Placental pericyte (primary cell): ENCODE measurements at places on chromosomes 3 and 15. TPM values are rescaled to one million over a fixed set of nuclear protein-coding genes. Genes with fewer than 3 reads are reported as not detected.

The CLEC3B gene
- not detected in 2 replicates for total RNA-seq

The NISCH gene
- total RNA-seq: 50.3 and 57.0 TPM in 2 replicates

The CDHR4 gene
- not detected in 2 replicates for total RNA-seq

The VGLL3 gene
- total RNA-seq: 27.6 and 85.9 TPM in 2 replicates

The NIPA2 gene
- 71.8 and 103 TPM in 2 replicates for total RNA-seq

The P2RY13 gene
- not detected in 2 replicates for total RNA-seq

The HESX1 gene
- not detected in 2 replicates for total RNA-seq

The CHL1 gene
- total RNA-seq: not detected in 2 replicates

The RLBP1 gene
- not detected in 2 replicates for total RNA-seq

The PDHB gene
- 61.5 and 62.6 TPM in 2 replicates for total RNA-seq

The CLDND1 gene
- 142 and 235 TPM in 2 replicates for total RNA-seq

The GOLGA8S gene
- total RNA-seq: not detected in 2 replicates

The DAZL gene
- 0.14 TPM in 1 of 2 replicates, not detected in the other for total RNA-seq

The GMPPB gene
- 63.6 and 132 TPM in 2 replicates for total RNA-seq

The CCR5 gene
- total RNA-seq: not detected in 2 replicates

The ZNF80 gene
- total RNA-seq: not detected in 2 replicates

The SLC2A2 gene
- not detected in 2 replicates for total RNA-seq

The TGM5 gene
- total RNA-seq: not detected in 2 replicates
